Sigmoid colon (tissue), 7 donors: ENCODE measurements at places on chromosomes 5 and 9. TPM values are rescaled to one million over a fixed set of nuclear protein-coding genes. Genes with fewer than 3 reads are reported as not detected.
A peak's percentile ranks its signal among the peaks of the same experiment; 100 is the strongest.

Gene ZMAT2
- total RNA-seq = 28.0 TPM

Gene PCDHB12
- 4.3 TPM for total RNA-seq

Gene UCK1
- total RNA-seq = 67.5 TPM

Gene MYOZ3
- not detected for total RNA-seq

DNA sequence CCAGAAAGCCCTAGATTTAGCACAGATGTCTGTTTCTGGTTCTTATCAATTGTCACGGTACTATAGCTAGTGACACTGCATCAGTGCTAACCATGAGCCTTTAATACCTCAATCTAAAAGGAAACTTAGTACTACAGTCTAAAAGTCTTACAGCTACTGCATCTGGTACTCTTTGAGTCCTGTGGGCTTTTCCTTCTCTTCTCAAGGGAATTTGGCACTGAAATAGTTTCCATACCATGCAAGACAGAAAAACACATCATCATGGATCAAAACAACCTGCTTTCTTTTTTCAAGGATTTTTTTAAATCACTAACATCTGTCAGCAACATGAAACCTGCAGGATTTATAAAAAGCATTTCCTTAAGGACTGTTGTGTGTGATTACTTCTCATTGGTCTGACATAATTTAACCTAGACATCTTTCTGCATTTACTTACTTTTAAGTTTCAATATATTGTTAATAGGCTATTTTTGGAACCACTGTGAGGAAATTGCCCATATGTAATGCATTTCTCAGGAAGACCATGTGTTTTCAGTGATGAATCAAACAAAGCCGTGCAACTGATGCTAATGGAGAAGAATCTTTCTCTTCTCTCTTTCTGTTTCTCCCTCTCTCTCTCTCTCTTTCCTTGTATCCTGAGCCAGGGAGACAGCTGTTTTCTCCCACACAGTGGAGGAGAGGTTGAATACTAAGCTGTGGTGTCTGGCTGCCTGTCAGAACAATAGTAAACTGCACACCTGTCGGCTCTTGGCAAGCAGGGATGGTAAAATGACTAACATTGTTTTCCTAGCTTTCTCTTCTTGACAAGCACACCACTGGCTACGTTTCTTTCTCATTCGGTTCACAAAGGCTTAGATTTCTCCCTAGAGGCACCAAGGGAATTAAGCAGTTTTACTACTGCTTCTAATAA, 273.4 kb downstream of the CSNK1G3 start:
- DNase-seq = no peak

DNA sequence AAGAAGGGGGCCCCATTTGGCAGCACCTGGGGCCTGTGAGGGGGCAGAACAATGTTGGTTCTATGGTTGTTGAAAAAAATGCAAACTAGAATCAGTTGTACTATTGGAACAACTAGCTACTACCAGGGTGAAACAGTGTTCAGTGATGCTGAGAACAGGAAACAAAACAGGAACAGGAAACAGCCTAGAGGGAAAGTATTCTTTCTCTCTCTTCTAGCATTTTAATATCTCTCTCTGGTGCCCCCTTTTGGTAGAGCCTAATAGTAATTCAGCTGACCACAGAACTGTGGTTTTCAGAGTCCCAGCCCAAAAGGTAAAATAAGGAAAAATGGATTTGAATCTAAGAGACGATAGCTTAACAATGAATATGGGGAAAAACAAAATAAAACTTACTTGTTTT, 138.0 kb upstream of the KCNN2 start:
- no peak for DNase-seq

GRCh38 chr5:10621832-10622231, 58.0 kb downstream of the ANKRD33B start:
- DNase-seq = no peak

DNA sequence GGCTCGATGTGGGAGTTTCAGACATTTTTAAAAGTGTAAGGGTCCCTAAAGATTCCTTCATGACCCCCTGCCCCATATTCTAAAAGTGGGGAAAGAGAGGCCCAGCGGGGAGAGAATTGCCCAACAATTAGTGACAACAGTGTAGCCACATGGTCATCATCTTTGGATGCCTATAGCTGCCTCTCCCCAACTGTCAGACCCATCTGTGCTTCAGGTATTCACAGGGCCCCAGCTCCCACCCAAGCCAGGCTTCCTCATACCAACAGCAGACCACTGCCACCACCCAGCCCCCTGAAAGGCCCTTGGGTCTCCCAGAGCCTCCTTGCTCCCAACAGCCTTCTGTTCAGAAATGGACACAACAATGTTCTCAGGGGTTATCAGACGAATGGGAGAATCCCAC, 4.1 kb downstream of the BICD2 start:
- DNase-seq = no peak

- no peak for DNase-seq
Measured at GRCh38 chr9:23006127-23006526, 559.5 kb downstream of the DMRTA1 start.

- DNase-seq = no peak
Measured at GRCh38 chr5:113195251-113195650, 218.7 kb downstream of the DCP2 start.

DNA sequence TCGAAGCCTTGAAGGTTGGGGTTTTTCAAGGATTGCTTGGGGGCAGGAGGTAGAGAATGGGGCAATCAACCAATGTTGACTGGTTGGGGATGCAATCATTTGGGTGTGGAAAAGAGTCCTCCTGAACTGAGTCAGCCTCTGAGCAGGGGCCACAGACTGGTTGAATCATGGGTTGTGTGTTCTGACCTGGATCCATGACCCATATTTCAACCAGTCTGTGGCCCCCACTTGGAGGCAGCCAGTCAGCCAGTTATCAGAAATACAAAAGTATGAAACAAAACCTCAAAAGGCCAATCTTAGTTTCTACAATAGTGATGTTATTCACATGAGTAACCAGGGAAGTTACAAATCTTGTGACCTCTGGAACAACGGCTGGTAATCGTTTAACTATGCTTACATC, 81.4 kb upstream of the RANBP6 start:
- no peak for DNase-seq

GRCh38 chr9:126096340-126096739, 230.3 kb upstream of the MVB12B start:
- DNase-seq = peak; percentile 26

GRCh38 chr9:133701321-133701980, 36.7 kb downstream of the SARDH start:
- DNase-seq = peak; percentile 48

DNA sequence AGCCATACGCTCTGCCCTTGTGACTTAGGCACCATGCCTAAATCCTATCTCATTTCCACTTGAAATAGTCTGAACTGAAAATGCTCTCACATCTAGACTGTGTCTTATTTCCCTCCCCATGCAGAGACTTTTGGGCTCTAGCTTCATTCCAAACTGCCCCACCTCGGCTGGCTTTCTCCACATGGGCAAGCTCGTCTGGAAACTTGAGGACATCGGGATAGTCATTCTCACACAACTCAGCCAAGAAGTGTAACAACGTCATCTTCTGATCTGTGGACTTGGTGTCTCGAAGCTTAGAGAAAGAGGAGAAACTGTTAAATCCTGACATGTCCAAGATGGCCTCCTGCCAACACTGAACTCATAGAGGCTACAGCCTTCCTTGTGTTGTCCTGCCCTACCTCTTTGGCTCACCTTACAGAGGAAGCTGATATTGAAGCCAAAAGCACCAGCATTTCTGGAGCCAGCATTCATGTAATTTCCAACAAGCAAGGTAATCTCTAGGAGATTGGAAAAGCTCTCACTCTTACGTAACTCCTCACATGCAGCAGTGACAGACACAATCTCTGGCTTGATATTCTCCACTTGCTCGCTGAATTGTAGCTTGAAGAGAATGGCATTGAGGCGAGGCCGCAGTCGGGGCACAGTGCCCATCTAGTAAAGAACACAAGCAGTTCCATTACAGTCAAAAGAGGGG, 39.6 kb downstream of the PCDHGC5 start:
- DNase-seq = peak; percentile 70

GRCh38 chr9:69877852-69878514, 57.4 kb downstream of the CFAP95 start:
- no peak for DNase-seq

GRCh38 chr9:11135851-11136250, 523.0 kb upstream of the PTPRD start:
- no peak for DNase-seq

DNA sequence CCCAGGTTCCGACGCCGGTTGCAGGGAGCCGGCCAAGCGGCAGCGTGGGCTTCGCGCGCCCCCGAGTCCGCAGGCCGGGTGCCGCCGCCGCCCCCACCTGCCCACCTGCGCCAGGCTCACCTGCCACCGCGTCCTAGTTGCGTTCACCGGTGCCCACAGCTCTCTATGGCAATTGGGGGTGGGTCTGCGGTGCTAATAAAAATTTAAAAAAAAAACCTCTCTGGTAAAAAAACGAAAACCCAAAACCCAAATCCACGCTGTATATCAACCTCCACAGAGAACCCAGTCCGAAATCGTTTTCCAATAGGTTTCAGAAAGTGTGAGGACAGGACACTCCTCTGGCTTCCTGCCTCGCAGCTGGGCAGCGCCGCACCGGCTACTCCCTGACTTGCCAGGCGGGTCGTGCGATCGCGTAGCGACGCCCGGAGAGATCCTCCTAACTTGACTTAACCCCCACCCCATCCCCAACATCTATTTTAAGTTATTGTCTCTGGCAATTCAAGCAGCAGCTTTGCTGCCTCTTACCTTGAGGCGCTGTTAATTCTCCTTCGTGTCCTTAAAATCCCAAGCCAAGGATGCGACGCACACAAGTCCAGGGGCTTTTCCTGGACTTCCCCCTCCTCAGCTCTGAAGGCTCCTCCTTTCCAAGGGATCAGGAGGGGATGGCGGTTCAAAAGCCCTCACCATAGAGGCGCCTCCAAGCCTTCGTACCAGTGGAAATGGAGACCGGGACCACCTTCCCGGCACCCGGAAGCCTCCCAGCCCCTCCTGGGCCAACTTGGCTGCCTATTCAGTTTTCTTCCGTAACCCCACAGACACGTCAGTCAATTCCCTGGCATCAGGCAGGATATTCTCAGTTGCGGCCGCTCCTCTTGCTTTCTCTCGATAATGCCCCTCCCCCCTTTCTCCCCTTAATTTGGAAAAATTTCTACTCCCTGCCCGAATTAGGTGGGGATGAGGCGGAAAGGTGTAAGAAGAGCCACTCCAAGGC, 1639.4 kb upstream of the C9orf72 start:
- DNase-seq = no peak
